ENCODE measurements at places on chromosomes 3 and 15.

GRCh38 chr15:92079047-92079446 lies 225.5 kb downstream of the SLCO3A1 start:
- DNase-seq, result peak; percentile 15

GRCh38 chr3:130341388-130341787 lies 4.1 kb upstream of the COL6A5 start:
- DNase-seq, result no peak

GRCh38 chr3:159532577-159532976 lies 456.1 kb upstream of the IL12A start:
- no peak for DNase-seq

DNA sequence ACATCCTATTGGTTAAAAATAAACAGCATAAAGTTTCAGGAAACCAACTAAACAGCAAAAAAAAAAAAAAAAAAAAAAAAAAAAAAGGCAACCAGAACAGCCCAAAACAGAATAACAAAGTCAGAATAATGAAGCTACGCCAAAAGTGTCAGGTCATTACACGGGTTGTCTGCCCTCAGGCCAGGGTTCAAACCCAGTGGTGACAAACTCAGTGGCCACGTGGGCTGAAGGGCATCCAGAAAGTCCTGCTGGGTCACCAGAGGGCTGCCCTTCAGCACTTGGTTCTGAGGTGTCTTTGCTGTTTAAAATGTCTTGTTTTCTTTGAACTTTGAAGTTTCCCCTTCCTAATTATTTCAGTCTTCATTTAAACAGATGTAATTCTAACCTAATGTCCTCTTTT lies 61.3 kb downstream of the CGNL1 start:
- DNase-seq, result no peak

DNA sequence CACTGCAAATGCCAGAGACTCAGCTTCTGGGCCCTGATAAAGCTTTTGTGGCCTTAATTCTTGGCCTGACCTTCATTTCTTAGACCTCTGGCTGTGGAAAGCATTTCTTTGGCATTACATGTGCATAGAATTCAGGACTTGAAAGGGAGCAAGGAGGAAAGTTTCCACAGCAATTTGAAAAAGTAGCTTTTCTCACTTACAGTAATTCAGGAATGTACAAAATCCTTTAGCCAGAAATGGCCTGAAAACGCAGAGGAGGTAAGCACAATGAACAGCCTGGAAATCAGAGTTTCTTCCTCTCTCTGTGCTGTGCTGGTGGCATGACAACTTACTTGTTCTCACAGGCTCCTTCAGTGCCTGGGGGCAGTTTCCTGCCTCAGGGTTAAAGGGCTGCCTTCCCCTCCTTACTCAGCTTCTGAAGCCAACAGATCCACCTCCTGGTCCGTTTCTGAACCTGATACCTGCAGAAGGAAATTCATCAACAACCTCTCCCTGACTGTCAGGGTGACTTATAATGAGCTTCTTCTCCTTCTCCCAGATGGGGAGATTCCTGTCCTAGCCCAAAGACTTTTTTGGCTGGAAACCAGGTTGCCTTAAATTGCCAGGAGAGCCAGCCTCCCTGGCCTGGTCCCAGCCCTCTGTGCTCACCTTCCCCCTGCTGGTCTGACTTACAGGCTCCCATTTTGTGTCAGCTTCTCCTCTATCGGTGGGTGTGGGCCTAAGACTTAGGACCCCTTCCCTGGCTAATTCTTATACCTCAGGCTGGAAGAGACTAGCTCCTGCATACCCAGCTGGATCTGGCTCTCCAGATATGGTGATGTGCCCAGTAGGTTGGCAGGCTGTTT lies 102.3 kb downstream of the MYRIP start:
- DNase-seq, result no peak

DNA sequence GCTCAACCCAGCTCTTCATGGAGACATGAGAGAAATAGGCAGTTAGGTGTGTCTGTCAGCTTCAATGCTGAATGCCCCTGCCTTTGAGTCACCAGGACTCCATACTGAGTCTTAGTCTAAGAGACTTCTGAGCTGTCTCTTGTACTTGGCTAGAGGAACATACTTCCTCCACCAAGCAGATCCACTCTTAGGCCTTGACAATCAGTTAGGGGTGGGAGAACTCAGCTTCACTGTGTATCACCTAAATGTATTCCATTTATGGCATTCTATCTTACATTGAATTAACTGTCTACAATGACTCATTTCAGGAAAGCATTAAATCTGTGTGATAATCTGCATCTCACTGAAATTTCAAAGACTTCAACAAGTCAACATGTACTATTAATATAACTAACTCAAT lies 66.0 kb downstream of the STAC start:
- DNase-seq, result no peak

DNA sequence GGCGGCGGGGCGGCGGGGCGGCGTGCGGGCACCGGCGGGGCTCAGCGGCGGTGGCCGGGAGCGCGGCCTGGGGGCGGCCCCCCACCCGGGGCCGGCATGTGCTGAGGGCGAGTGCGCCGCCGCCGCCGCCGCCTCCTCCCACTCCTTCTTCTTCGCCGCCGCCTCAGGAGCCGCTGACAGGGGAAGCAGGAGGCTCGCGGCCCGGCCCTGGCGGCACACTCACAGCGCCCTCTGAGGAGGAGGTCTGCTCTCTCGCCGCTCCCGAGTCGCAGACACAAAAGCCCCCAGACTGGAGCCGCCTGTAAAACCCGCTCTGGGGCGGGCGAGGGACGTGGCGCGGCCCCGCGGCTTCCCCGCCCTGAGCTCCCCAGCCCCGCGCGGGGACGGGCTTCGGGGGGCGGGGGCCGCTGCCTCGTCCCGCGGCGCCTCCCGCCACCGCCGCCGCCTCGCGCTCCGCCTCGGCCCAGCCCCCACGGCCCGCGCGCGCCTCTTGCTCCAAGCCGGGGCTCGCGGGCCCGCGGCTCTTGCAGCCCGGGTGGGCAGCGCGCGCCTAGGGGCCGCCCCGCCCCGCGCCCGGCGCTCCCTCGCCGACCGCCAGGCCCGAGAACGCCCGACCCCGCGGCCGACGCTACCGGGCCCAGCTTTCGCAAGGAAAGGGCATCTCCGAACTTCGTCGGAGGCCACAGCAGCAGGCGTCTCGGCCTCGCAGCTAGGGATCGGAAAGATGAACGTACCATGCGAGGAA lies at the start of gene PYGO1:
TSS of gene PYGO1 (minus strand) at position 276 of the 745 bp plus-strand sequence. CDS start 462 bp downstream, outside the sequence.
- DNase-seq, result no peak

Measured in HL-60 (cell line).